ENCODE measurements at places on chromosomes 4 and X.

DNA sequence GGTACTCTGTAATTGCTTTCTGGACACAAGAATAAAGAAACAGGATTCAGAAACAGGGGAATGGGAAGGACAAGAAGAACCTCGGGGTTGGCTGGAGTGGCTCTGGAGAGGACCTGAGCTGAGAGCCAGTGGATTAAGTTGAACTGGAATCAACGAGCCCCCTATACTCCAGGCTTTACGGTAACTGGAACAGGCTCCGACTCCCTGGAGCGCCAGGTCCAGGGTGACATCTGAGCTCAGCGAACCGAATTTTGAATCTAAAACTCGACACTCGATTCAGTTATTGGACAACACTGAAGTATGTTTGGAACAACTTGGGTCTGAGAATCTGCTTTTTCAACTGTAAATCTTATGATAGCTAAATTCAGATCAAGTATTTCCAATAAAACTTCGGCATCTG lies 23.9 kb downstream of the HMX1 start:
- no peak for DNase-seq

DNA sequence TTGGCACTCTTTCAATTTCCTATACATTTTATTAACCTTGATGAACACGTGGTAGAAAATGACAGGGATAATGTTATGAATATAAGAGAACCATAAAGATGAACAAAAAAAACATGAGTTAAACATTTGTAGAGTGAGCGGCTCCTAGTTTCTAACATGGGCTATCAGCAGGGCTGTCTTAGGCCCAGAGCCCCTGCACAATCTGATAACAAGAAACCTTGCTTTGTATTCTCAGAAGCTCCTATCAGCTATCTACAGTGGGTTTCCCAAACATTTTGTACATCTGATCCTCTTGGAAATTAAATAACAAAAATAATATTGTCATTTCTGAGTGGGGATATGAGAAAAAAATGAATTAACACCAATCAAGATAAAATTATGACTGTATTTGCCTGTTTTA lies 10.6 kb upstream of the RBPJ start:
- DNase-seq = no peak

- peak; percentile 52 for DNase-seq
These were observed 4.2 kb upstream of the TMSB4X start for GRCh38 chrX:12970691-12971202.

DNA sequence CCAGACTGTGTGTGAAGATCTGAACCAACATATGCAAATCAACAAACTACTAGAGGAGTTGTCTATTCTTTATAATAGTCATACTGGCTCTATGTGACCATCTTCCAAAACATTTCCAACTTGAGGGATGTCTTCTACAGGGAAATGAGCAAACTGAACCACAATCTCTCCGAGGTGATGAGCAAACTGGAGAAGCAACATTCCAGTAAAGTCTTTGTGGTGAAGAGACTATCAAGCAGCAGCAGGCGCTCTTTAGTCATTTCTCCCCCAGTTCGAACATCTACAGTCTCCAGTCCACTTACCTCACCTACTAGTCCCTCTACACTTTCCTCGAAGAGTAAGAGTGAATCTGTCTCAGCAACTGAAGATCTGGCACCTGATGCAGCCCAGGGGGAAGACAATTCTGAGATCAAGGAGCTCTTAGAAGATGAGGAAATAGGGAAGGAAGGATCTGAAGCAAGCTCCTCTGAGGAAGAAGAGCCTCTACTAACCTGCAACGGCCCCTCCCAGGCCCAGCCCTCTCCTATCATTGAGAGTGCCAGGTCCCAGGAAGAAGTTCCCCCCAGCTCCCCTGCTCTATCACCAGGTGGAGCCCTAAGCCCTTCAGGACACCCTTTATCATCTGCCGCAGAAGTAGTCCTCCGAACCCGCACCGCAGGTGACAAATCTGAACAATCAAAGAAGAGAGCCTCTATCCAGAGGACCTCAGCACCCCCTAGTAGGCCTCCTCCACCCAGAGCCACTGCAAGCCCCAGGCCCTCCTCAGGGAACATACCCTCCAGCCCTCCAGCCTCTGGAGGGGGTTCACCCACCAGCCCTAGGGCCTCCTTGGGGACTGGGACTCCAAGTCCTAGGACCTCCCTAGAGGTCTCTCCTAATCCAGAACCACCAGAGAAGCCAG lies 98.1 kb downstream of the HNRNPD start:
- no peak for DNase-seq

- DNase-seq = peak; percentile 62
These were observed 13.1 kb downstream of the TAB3 start for GRCh38 chrX:30875957-30876356.

DNA sequence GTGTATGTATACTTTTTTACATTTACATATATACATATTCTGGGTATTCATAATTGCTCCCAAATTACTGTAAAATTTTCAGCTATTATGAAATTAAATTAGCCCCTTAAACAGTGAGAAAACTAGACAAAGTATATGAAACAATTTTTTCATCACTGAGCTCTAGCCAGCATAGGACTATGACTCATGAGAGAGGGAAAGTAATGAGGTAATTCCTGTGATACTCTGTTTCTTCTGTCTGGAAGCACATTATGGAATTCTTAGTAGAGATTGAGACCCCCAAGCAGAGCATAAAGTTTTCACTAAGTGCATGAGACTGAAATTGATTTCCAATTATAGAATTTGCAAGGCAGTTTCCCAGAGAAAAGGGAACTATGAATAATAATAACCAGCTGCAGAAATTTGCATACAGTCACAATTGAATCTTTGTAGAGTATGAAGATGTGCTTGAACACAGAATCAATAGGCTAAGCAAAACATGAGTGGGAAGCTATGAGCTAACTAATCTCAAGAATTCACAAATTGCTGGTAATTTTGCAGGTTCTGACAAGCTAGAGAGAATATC lies 779.3 kb downstream of the ARAP2 start:
- no peak for DNase-seq
